ENCODE measurements at places on chromosomes 5 and 9.

DNA sequence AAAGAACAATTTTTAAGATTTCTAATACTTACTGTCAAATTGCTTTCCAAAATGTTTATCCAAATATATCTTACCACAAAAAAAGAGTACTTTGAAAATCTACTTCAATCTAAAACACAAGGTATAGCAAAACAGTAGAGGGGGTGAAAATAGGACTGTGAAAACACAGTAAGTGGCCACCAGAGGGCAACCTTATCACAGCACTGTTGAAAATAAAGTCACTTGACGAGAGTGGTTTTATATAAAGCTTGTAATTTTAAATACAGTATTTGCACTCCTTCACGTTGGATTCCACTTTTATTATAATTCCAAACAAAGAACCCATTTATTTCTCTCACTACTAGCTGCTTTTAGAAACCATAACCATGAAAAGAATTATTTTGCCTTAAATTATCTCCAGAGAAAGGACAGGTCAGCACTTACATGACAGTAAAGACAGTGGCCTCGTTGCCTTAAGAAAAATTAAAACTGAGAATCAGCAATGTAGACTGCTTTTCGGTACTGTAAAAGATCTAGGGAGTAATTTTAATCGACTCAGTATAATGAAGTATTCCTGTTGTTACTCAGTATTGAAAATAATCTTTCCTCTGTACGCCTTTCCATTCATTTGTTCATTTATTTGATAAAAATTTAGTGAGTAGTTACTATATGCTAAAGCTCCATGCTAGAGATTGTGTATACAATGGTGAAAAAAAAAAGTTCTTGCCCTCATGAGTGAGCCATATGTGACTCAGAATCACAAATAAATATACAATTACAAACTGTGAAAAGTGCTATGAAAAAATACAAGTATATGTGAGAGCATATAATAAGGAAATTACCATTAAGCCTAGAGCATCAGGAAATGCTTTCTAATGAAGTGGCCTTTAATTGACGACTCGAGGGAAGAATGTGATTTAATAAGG, 40.0 kb upstream of the CDK5RAP2 start:
- peak; percentile 35 for DNase-seq

- no peak for DNase-seq
These were observed 296.9 kb downstream of the TLE4 start for GRCh38 chr9:79868567-79869189.

GRCh38 chr9:13181652-13182051, 97.8 kb downstream of the MPDZ start:
- no peak for DNase-seq

GRCh38 chr9:68522954-68523353, 17.7 kb downstream of the TMEM252 start:
- no peak for DNase-seq

GRCh38 chr5:142253938-142254337, 70.9 kb downstream of the SPRY4 start:
- no peak for DNase-seq

DNA sequence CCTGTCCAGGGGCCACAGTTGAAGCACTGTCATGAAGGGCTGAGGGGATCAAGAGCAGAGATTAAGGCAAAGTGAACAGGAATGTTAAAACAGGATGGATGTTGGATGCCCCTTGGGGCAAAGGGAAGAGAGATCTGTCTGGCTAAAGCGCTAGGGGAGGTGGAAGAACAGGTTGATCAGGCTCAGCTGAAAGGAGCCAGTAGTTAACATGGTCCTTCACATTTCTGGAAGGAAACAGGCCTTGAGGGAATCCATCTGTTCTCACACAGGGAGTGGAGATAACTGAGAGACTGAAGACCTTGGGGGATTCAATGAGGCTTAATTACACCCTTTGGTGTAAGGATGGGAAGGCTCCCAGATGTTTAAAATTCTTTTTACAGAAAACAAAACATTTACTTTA, 5.8 kb downstream of the HAPLN1 start:
- no peak for DNase-seq

DNA sequence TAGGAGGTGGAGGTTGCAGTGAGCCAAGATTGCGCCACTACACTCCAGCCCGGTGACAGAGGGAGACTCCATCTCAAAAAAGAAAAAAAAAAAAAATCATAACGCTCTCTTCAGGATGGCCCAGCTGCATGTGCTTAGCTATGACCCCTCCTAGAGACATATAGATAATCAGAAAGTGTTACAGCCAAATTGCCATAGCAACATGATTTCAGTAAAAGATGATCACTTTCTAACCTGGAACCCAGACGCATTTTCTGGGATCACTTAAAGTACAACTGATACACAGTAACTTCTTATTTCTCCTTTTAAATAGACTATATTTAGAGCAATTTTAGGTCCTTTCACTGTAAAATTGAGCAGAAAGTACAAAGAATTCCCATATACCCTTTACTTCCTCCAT, 372.9 kb downstream of the CDH18 start:
- DNase-seq = no peak

Data from HS-27A (cell line).